ENCODE measurements at places on chromosomes 11 and 22. TPM values are rescaled to one million over a fixed set of nuclear protein-coding genes. Genes with fewer than 3 reads are reported as not detected.

Gene APOL6
- 27.5 TPM for total RNA-seq

GRCh38 chr11:72981080-72981479 lies 161.0 kb downstream of the FCHSD2 start:
- no peak overlapping the region for H3K4me3 ChIP-seq
- H3K36me3 ChIP-seq: peaks cover 4% of the 10 kb centered on the region

Gene CST6
- total RNA-seq: not detected

GRCh38 chr11:68843052-68843561 lies 1.4 kb upstream of the CPT1A start:
- no peaks in the 10 kb centered on the region for H3K36me3 ChIP-seq
- peak overlapping the region; percentile 27 for H3K27ac ChIP-seq
- DNase-seq: peak; percentile 71
- peaks cover 35% of the 10 kb centered on the region for H3K4me1 ChIP-seq

DNA sequence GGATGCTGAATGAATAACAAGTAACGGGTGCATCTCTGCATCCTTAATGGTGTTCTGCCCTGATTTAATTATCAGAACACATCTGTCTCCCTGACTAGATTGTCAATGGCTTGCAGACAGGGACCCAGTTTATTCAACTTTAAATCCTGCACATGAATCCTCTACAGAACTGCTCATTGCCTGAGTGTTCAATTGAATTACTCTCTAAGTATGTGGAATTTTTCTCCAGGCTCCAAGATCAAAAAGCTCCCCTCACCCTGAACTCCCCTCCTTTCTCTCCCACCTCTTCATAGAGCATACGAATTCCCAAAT lies 11.8 kb downstream of the MB start:
- no peak for DNase-seq
- no peak overlapping the region for H3K4me3 ChIP-seq
- no peak overlapping the region for H3K27ac ChIP-seq
